ENCODE measurements at places on chromosomes 1 and 21.

GRCh38 chr1:37042506-37042905 is 8.2 kb upstream of the GRIK3 start:
- DNase-seq, result no peak

- DNase-seq, result no peak
These were observed 17.8 kb downstream of the HLCS start for GRCh38 chr21:36948686-36949085.

- DNase-seq, result no peak
These were observed 2.5 kb upstream of the TFAP2E start for GRCh38 chr1:35570589-35571137.

DNA sequence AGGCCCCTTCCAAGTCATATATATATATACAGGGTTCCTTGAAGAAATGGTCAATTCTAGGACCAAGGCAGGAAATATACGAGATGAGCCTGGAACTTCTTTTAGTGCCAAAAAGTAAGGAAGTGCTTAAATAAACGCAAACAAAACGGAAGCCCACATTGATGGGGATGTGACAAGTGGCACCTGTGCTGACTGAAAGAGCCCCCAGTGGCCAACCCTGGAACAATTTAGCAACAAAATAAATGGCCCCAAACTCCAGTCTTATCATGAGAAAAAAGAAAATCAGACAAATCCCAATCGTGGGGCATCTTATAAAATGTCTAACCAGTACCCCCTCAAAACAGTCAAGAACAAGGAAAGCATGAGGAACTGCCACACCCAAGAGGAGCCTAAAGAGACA is 17.7 kb downstream of the PLA2G5 start:
- no peak for DNase-seq

DNA sequence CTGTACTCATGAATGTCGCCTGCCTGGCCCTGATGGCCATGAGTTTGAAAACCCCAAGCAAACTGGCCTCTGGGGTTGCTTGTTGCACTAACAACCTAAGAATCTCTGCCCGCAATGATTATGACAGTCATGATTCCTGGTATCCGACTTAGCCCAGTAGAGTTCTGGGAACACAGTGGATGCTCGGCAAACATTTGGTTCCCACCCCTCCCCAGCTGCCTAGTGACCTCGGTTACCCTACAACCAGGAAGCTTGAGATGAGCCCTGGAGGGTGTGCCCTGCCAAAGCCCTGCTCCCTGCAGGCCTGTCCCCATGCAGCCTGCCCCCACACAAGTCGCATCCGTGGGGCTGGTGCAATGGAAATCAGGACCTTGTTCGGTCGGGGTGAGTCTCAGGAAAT is 76.0 kb upstream of the ZBTB40 start:
- DNase-seq, result no peak

GRCh38 chr1:115123116-115123515 is 33.8 kb upstream of the TSPAN2 start:
- DNase-seq, result no peak

GRCh38 chr1:57957576-57957975 is 533.7 kb upstream of the DAB1 start:
- DNase-seq, result no peak

- no peak for DNase-seq
These were observed 8.7 kb upstream of the MAP3K7CL start for GRCh38 chr21:29121759-29122158.

- no peak for DNase-seq
These were observed 441.6 kb downstream of the NCAM2 start for GRCh38 chr21:21439761-21440160.

- DNase-seq, result no peak
These were observed 7.2 kb downstream of the KIFAP3 start for GRCh38 chr1:170067253-170067819.

DNA sequence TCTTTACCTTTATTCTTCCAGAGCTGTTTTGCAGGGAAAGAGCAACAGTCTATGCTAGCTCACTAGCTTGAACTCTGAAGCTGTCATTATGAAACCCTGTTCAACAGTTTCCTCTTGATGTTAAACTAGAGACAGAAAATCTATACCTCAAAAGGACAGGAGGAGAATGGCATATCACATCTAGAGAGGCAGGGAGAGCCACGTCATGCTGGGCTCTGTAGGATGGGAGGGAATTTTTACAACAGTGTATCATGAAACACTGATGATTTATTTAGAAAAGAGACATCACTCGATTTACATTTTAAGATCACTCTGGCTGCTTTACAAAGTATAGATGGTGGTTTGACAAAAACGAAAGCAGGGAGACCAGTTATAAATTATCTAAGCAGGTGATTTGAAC is 224.9 kb upstream of the COA6 start:
- no peak for DNase-seq

DNA sequence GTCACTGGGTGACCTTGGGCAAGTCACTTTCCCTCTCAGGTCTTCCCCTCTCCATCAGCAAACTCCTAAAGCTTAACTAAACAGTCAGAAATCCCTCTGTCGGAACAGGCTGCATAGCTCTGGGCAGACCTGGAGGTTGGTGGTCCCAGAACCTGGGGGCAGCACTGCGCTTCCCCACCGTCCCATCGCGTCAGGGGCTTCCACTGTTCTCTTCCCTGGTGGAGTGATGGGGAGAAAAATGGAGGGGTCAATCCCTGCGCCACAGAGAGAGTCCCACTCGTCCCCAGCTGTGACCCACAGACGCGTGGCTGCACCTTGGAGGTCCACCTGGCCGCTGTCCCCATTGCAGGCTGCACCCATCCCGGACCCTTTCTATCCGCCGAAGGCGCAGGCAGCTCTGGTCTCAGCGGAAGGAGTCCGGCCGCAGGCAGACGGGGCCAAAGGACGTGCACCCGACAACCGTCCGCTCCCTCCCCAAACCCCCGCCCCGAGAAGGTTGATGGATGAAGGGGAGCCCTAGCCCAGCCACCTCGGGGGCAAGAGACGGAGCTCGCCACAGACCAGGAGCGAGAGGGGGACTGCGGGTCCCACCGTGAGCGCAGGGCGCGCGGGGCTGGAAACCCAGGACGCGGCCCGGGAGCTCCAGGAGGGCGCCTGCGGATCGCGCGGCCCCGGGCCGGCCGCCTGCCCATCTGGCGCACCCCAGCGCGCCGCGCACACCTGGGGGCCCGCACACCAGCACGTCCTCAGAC is 588 bp upstream of the WNT3A start:
- DNase-seq, result no peak

DNA sequence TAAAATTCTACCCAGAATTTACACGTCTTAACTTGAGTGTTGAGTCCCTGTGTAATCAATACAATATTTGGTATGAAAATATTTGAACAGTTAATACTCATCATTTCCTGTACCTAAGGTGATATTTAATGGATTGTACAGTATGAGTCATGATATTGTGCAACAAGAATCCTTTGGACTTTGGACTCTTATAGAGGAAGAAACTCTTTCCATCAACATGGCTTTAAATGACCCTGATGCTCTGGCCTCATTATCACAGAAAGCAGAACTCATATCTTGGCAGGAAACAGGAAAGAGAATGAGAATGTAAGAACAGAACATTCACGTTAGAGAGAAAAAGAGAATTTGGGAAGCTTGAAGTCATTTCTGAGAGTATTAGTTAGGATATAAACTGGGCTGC is 168.8 kb upstream of the B3GALT2 start:
- DNase-seq, result no peak

DNA sequence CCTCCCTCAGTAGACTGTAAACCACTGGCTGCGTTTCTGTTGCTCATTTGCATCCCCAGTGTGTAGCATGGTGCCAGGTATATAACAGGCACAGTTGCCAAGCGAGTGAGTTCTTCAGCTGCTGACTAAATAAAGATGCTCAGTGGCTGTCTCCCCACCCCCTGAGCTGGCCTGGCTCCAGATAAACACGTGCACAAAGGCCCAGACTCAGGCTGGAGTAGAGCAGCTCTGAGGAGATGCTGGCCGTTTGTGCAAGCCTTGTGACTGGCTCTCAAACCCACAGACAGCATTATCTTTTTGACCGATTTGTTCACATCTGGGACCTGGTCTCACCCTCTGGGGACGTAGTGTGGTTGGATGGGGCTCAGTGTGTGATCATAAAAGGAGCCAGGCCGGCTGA is 7.1 kb downstream of the CHRNB2 start:
- no peak for DNase-seq

- no peak for DNase-seq
These were observed 156.9 kb upstream of the IGSF21 start for GRCh38 chr1:17950728-17951127.

- DNase-seq, result no peak
These were observed 114.2 kb upstream of the PALMD start for GRCh38 chr1:99531578-99532275.

Data from mucosa of gallbladder (tissue), 1 donor.